ENCODE measurements at places on chromosomes 2 and 18.

DNA sequence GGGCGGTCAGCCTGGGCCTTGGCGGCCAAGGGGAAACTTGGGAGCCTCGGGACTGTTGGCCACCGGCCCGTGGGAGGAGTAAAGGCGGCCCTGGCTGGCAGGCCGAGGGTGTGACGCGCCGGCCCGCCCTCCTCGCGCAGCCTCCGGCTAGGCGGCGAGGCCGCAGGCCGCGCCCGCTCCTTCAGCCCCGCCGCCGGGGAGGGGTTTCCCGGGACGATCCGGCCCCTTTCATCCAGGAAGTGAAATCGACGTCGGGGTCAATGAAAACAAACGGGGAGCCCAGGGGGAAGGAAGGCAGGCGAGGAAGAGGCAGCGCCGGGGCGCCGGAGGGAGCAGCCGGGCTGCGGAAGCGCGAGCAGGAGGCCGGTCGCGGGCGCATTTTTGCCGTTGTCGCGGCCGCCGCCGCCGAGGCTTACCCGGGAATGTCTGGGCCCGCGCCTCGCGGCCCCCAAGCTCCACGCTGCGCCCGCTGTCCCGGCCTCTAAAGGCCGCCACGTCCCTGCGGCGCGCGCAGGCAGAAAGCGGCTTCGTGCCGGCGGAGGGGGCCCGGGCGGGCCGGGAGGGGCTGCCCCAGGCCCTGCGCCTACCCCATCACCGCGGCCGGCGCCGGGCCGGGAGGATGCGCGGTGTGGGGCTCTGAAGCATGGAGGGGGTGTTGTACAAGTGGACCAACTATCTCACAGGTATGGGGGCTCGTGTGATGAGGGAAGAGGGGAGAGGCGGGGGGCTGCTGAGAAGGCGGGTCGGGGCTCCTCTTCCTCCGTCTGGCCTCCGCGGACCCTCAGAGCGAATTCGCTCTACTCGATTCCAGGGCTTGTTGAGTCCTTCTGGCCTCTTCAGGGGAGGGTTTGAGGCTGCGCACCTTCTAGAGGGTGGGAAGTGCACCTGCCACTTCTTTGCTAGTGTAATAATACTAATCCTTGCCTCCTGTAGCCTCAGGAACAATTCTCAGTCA is at the start of gene PLEKHA3:
Gene PLEKHA3 (plus strand): TSS at position 231 of the 955 bp plus-strand sequence. CDS start 413 bp downstream, at position 644.
- peak; percentile 93 for DNase-seq

DNA sequence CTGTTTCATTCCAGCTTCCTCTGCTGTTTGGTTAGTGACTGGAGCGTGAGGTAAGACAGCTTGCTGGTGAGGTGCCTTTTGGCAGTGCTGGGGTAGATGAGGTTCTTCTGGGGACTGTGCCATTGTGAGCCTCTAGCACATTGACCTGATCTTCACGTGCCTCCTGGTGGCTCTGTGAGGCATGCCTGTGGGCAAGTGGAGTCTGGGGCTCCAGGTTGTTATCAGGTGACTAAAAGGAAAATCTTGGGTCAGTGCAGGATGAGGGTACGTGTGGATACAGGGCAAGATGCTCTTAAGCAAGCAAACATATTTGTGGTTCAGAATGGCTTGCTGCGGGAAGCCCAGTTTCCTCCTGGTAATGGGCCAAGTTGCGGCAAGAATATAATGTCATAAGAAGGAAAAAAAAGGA is 75.4 kb downstream of the FHOD3 start:
- DNase-seq, result no peak

- no peak for DNase-seq
Observed at GRCh38 chr2:81747481-81748070, 1443.0 kb upstream of the LRRTM1 start.

DNA sequence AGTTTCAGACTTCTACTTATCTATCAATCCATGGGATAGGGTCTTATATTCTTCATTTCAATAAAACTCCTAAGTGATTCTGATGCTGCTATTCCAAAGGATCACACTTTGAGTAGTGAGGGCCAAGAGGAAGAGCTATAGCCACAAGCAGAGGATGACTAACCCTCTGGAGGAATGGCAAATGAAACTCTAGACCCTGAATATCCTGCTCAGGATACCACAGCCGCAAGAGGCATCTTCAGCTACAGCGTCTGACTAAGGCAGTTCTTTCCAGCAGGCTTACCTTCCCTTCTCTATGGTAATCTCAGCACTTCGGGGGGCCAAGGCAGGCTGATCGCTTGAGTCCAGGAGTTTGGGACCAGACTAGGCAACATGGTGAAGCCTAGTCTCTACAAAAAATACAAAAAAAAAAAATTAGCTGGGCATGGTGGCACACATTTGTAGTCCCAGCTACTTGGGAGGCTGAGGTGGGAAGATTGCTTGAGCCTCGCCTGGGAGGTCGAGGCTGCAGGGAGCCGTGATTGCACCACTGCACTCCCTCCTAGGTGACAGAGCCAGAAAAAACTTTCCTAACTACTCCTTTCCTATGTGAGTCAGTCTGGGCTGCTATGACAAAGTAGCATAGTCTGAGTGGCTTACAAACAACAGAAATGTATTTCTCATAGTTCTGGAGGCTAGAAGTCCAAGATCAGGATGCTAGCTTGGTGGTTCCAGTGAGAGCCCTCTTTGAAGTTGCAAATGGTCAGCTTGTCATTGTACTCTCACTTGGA is 371.9 kb downstream of the IRS1 start:
- DNase-seq, result peak; percentile 90

GRCh38 chr2:70777450-70777849 is 9.4 kb upstream of the ADD2 start:
- no peak for DNase-seq

- DNase-seq, result peak; percentile 57
Observed at GRCh38 chr18:54737986-54738385, 90.3 kb upstream of the RAB27B start.

GRCh38 chr2:74290466-74291217 is 52.6 kb downstream of the SLC4A5 start:
- no peak for DNase-seq

DNA sequence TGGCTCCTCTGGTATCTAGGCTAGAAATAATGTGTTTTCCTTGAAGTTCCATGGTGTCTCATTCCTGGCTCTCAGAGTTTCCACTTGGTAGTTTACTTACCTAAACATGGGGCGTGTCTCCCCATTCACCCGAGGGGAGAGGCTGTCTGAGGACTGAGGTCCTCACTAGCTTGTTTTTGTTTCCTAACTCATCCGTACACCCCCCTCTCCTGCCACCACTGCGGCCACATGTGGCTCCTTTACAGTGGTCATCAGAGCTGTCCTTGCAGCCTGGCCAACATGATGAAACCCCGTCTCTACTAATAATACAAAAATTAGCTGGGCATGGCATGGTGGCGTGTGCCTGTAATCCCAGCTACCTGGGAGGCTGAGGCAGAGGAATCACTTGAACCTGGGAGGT is 106.0 kb downstream of the ASAP2 start:
- no peak for DNase-seq

GRCh38 chr2:101946372-101947039 is 45.3 kb upstream of the IL1R2 start:
- no peak for DNase-seq

DNA sequence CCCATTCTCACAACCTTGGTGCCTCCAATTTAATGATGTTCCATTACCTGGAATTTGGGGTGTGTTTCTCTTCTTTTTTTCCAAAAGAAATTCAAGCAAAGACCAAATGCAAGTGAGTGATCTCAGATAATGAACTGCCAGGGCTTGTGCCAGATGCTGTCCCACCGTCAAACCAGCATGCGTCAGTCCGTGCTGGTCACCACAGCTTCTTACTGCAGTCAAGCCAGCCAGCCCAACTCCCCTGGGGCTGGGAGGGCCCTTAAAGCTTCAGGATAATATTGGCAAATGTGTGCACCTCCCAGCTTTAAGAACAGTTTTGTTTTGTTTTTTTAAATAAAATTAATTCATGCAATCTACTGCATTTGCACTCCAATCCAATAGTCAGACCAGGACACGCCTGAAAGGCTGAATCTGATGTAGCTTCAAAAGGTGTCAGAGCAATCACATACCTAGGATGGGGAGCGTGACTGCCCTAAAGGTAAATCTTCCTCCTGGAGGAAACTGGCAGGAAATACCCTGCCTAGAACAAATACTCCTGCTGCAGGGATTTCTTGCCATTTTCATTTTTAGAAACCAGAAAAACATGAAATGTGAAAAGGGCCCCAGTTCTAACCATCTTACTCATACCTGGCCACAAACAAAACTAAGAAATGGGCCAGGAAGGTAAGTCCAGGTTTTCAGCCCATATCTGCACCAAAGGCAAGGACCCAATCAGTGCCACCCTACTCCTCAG is 26.8 kb upstream of the SP3 start:
- peak; percentile 29 for DNase-seq

- DNase-seq, result peak; percentile 7
Observed at GRCh38 chr2:183078163-183078463, 434 bp upstream of the DUSP19 start.

GRCh38 chr2:12861344-12861930 is 144.7 kb downstream of the TRIB2 start:
- DNase-seq, result peak; percentile 68

- no peak for DNase-seq
Observed at GRCh38 chr2:38108907-38109731, 33.2 kb upstream of the CYP1B1 start.

DNA sequence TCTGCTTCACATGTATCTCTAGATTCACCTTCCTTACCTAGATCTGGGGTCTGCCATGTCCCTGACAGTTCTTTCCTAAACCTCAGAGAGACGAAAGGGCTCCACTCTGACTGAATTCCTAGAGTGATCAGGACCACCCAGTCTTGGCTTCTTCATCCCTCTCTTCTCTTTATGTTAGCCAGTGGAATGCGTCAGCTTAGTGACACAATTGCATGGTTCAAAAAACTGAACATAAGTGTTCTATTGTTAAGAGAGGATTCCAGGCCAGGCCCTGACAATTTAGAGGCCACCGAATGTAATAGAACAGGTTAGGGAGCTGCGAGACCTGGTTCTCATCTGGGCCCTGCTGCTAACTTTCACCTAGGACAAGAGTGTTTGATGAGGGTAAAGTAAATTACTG is 10.0 kb downstream of the PRELID3A start:
- DNase-seq, result no peak

- DNase-seq, result peak; percentile 16
Observed at GRCh38 chr2:118670838-118671237, 176.6 kb downstream of the EN1 start.

- no peak for DNase-seq
Observed at GRCh38 chr2:96618596-96619283, 19.4 kb downstream of the KANSL3 start.

- DNase-seq, result no peak
Observed at GRCh38 chr2:216737676-216738075, 42.3 kb upstream of the IGFBP5 start.

DNA sequence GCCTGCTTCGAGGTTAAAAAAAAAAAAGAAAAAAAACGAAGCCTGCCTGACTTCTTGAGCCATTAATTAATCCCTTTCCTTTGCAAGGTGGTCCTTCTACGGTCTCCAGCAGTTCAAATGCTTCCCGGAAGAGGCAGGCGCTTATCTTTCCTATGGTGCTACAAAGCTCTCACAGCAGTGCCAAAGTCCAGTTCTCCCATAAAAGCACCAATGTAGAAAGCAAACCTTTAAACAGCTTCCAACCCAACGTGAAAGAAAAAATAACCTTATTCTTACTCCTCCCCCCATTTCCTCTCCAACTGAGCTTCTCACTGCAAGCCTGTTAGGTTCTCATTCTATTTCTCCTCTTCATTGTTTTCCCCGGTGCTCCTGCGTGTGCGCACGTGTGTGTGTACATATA is 317.4 kb upstream of the SOX11 start:
- no peak for DNase-seq

DNA sequence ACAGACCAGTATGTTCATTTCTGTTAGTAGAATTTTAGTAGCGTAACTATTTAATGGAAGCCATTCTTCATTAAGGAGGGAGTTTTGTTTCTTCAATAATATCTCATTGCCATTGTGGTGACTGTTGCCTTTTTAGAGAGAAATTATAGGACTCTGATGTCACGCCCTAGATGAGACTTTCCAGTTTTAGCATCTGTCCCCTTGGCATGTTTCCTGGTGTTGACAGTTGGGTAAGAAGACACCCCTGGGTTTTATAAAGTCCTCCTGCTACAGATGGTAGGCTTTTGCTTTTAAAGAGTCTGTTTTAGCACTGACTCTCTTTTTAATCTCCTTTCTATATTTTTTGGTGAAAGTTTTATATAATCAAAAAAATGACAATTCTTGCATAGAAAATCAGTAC is 41.9 kb downstream of the KCNJ3 start:
- no peak for DNase-seq

GRCh38 chr2:48266698-48267097 is 263.3 kb upstream of the STON1 start:
- DNase-seq, result no peak

GRCh38 chr2:204225671-204226073 is 289.1 kb downstream of the ICOS start:
- DNase-seq, result no peak

- DNase-seq, result no peak
Observed at GRCh38 chr18:36711014-36711725, 117.6 kb downstream of the TPGS2 start.

GRCh38 chr2:227479865-227480475 is 8.0 kb downstream of the AGFG1 start:
- peak; percentile 45 for DNase-seq

GRCh38 chr2:174054926-174055325 is 89.8 kb upstream of the SP3 start:
- no peak for DNase-seq

- no peak for DNase-seq
Observed at GRCh38 chr18:37684590-37684989, 119.0 kb upstream of the CELF4 start.

- peak; percentile 87 for DNase-seq
Observed at GRCh38 chr2:237290261-237290660, 123.7 kb downstream of the COL6A3 start.

GRCh38 chr2:233350708-233351107 is 3.6 kb upstream of the DGKD start:
- DNase-seq, result peak; percentile 96

DNA sequence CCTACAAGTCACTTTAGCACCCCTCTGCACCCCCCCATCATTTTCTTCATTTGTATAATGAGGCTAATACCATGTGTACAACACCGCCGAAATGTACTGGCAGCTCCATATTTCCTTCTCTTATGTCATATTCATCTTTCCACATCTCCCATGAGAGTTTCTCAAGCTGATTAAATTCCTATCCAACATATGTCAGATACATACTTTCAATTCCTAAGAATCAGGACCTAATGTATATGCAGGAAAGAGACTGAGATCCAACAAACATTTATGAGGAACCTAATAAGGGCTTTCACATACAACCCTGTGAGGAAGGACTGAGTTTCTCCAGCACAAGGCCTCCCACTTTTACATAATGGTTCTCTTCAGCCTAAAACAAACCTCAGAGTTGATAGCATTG is 41.9 kb downstream of the PRKD3 start:
- no peak for DNase-seq

DNA sequence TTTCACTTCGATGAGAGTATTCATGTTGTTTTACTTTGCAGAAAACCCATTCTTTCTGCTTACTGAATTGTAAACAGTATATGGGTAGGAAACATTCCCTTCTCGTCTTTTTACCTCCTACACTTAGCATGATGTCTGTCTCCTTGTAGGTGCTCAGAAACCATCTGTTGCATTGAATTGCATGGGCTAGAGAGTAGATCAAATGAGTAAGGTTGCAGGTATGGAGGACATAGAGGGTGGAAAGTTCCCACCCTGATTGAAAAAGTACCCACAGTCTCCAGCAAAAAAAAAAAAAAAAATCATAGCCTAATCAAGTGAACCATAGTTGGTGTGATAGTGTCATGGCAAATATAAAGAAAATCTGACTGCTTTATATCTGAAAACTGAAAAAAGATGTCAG is 1.7 kb downstream of the CYTIP start:
- DNase-seq, result no peak

Data from HFFc6 (cell line).